ENCODE measurements at places on chromosomes 1 and 21.

DNA sequence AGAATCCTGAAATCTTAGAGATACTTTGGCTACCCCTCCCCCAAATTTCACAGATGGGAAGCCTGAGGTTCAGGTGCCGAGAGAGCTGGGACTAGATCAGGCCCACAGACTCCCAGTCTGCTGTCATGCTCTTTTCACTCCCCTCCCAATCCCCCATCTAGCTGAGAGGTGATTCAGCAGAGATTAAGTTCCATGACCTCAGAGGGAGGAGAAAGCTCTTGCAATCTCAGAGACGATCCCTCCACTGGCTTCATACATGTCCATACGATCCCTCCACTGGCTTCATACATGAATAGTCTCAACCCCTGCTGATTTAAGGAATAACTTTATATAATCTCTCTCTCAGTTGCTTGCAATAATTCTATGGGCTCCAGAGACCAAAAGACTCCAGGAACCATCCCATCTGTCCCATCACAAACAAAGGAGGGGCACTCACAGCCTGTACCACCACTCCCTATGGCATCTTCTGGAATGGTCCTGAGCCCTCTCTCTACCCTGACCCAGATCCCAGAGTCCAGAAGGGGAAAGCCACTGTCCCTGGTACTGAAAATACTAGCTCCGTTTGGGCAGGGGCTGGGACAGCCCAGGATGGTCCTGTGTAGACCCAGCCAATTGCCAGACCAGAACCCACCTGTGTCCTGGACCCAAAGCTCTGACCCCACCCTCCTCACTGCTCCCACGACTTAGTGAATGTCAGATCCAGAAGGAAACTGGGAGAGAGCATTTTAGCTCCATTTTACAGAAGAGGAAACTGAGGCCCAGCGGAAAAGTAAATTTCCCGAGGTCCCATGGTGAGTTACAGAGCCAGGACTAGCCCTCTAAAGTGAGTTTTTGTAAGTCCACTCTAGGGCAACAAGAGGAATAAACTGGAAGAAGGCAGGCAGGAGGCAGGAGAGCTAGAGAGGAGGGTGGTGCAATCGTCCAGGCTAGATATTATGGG is 27.1 kb downstream of the RIMS3 start:
- DNase-seq: no peak

DNA sequence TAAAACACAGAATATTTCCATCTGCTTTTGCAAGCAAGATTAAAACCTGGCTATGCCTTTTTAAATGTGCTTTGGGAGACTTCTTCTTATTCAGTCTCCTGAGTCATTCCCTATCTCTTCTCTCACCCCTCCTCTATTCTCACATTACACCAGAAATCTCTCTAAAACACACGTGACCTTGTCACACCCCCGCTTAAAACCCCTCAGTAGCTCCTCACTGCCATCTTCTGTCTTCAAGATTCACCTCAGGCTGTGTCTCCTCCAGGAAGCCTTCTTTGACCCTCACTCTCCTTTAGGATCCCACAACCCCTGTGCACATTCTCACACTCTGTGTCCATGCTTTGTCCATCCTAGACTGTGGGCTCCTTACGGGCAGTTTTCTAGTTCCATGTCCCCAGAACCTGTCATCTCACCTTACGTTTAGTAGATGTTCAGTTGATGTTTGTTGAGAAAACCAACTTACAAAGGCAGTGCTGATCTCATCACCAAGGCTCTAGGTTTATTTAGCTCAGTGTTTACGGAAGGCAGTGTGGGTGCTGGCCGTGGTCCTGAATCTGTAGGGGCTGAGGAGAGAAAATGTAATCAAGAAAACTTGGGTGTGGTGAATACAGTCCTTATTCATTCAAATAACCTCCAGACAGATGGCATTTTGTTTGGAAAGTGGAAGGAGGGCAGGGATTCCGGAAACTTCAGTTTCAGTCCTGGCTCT is 143.5 kb downstream of the DMRTA2 start:
- DNase-seq: no peak

GRCh38 chr1:207911856-207912760 is 1.2 kb upstream of the CD34 start:
- no peak for DNase-seq

GRCh38 chr1:6419397-6419803 is 319 bp downstream of the HES2 start:
- no peak for DNase-seq

DNA sequence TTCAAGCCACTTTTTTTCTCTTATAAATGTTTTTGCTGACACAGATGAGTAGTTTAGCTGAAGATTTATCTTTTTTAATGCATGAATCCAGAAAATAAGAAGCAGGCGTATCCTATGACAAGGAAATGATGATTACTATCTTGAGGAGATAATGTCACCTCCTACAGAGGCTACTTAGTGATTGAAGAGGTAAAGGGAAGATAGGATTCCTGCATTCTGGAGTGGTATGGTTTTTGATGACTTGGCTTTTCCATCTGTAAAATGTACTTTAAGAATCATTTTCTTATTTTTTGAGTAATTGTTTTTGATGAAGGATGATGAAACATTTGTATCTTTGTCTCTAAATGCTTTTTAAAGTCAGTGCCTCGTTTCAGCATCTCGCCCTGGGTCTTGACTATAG is 122.9 kb downstream of the SPATA46 start:
- no peak for DNase-seq

GRCh38 chr1:179237222-179237621 is 7.7 kb upstream of the ABL2 start:
- no peak for DNase-seq

GRCh38 chr1:26122988-26123973 is 11.7 kb downstream of the PDIK1L start:
- DNase-seq: no peak

DNA sequence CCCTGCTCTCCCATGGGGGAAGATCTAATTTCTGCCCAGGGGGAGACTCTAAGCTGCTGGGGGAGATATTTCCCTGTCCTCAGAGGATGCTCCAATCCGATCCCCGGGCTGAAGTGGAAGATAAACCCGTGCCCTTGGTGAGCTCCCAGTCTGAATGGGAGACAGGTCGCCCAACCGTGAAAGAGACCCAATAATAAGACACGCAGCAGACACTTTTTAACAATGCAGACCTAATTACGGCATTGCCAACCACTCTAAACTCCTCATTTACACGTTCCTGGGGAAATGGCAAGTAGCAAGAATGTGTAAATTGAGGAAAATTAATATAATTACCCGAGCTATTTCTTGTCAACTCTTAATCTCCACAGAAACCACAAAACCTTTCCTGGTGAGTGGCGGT is 48.7 kb upstream of the ACTL8 start:
- DNase-seq: no peak

- no peak for DNase-seq
Observed at GRCh38 chr1:246476771-246477170, 30.3 kb downstream of the SMYD3 start.

DNA sequence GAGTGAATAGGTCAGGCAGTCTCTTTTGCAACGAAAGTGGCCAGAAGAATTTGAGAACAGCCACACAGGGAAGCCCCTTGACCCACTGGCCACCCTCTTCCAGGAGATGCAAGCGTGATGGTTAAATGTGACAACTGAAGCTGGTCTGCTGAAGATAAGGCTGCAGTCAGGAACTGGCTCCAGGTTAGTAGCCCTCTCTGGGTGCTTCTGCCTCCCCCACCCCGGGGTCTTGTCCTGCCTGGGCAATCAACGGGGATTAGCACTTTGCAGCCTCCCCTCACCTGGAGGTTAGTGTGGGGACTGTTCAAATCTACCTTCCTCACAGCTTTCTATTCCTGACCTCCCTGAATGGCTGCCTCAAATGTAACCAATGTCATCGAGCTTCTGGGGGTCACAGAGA is 125.9 kb downstream of the PLXNA2 start:
- no peak for DNase-seq

- DNase-seq: no peak
Observed at GRCh38 chr1:157932069-157932468, 61.4 kb upstream of the KIRREL1 start.

- no peak for DNase-seq
Observed at GRCh38 chr21:30251781-30252180, 31.0 kb downstream of the KRTAP24-1 start.

DNA sequence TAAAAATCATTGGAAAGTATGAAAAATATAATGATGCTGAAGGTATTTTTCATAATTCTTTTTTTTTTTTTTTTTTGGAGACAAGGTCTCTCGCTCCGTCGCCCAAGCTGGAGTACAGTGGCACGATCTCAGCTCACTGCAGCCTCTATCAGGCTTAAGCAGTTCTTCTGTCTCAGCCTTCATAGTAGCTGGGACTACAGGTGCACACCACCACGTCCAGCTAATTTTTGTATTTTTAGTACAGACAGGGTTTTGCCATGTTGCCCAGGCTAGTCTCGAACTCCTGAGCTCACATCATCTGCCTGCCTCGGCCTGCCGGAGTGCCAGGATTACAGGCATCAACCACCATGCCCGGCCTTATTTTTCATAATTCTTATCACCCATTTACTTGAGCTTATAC is 13.3 kb downstream of the SMAP2 start:
- DNase-seq: no peak

- peak; percentile 60 for DNase-seq
Observed at GRCh38 chr1:42938645-42939615, 19.7 kb downstream of the SLC2A1 start.

- DNase-seq: no peak
Observed at GRCh38 chr1:63928186-63929105, 154.6 kb downstream of the ROR1 start.

- DNase-seq: no peak
Observed at GRCh38 chr1:90435351-90435750, 281.8 kb downstream of the BARHL2 start.

GRCh38 chr1:205072286-205072685 is 12.0 kb downstream of the TMEM81 start:
- DNase-seq: no peak

- peak; percentile 41 for DNase-seq
Observed at GRCh38 chr1:151994956-151995355, 1.3 kb upstream of the S100A10 start.

DNA sequence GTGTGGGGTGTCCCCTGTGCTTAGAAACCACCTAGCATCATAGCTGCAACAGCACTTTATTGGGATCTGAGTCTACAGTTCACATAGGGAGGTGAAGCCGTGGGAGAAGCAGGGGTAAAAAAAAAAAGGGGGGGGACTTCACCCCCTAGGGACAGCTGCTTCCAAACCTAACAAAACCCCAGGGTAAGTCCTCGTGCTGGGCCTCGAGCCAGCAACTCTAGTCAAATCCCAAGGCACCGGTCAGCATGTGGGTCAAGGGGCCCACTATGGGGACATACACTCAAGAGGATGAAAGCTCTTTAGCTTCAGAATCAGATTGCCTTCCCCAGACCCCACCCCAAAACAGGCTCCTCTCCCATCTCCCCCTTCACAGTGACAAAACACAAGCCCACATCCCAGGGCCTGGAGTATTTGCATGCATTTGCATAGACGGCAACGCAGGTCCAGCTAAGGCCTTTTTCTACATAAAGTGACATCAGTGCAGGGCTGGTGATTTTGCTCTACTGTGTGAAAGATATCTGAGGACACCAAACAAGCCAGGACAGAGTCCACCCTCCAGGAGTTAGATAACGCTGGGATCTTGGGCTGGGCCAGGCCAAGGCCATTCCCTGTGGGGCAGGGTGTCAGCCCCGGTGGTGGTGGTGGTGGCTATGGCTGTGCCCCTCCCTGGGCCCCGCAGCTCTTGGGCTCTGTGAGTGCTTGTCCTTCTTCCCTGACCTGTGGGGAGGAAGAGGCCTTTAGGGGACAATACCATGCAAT is 8.1 kb upstream of the PMVK start:
- DNase-seq: no peak
